Fibroblast of skin of right biceps (primary cell): ENCODE measurements at places on chromosomes 3 and 15.
A peak's percentile ranks its signal among the peaks of the same experiment; 100 is the strongest.

GRCh38 chr3:151290673-151291072, 12.3 kb upstream of the P2RY14 start:
- DNase-seq: peak; percentile 54

- peak; percentile 85 for DNase-seq
These were observed 71.3 kb upstream of the THSD4 start for GRCh38 chr15:71044006-71044405.

GRCh38 chr3:115284980-115285379, 137.9 kb upstream of the ZBTB20 start:
- peak; percentile 23 for DNase-seq

DNA sequence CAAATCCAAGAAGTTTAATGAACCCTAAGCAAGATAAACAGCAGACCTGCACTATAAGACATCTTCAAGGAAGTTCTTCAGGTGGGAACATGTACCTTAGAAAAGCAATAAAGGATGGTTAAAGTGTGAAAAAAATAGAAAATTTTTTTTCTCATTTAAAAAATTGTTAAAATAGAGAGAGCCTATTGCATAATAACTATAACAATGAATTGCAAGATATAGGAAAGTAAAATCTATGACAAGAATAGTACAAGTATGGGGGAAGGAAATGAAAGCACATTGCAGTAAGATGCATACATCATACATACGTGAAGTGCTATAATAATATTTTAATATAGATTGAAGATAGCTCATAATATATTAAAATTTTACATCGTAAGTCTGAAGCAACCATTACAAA, 310.1 kb upstream of the KCNMB2 start:
- no peak for DNase-seq

DNA sequence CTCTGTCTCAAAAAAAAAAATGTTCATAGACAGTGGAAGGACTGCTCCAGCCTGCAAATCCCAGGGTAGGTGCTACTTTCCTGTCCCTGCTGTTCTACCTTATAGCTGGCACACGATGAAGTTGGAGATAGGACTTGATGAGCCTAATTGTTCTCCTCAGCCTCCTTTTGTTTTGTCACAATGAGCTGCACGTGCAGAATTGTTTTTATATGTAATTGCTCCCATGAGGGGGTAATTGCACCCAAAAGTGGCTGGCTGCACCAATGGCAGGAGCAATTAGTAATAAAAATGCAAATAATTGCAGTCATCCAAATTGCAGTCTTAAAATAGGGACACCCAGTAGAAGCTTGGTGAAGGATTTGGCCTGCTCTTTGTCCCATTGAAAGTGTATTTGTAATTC, 63.0 kb upstream of the PFN2 start:
- no peak for DNase-seq
